ENCODE measurements at places on chromosomes 6 and 20. TPM values are rescaled to one million over a fixed set of nuclear protein-coding genes. Genes with fewer than 3 reads are reported as not detected.

The MRPS18A gene
- 53.2 TPM for total RNA-seq

GRCh38 chr6:134510920-134511319, 193.0 kb upstream of the SGK1 start:
- DNase-seq, result no peak

The PSORS1C2 gene
- not detected for total RNA-seq

GRCh38 chr6:135030532-135031178, 24.0 kb downstream of the HBS1L start:
- no peak for DNase-seq

- no peak for DNase-seq
These were observed 532 bp upstream of the NKAIN4 start for GRCh38 chr20:63254606-63255384.

The OPN5 gene
- total RNA-seq, result not detected
